Ureter (tissue), 1 donor: ENCODE measurements at places on chromosomes 7 and 10.

GRCh38 chr7:137967143-137968018, 34.5 kb downstream of the CREB3L2 start:
- DNase-seq = no peak

DNA sequence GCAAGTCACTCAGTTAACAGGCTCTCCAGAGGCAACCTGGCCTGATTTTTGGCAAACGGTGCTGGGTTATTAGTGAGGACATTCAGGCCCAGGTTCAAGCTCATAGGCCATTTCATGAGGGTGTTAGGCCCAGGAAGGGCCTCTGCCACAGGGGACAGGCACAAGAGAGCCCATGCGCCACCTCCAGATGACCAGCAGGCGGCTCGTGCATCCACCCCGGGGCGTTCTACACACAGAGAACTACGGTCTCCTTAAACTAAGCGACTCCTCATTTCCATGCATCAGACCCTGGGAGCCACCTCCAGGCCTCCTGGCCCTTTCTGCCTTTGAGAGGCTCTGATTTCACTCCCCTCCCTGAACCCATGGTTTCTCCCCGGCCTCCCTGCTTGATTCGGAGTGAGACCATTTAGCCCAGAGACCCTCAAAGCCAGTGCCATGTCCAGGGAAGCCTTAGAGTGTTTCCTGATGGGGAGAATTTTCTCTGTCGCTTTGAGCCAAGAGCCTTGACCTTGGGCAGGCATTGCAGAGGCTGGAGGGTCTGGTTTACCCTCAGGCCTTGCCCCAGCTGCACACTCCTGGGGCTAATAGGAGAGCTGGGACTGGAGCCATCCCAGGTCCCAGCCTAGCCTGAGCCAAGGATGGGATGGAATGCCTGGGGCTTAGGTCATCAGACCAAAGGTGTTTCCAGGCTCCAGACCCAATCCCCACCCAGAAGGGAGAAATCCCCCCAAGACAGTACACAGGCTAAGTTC, 188.0 kb downstream of the GRID1 start:
- no peak for DNase-seq

GRCh38 chr10:86344714-86345161, 21.9 kb downstream of the GRID1 start:
- no peak for DNase-seq

DNA sequence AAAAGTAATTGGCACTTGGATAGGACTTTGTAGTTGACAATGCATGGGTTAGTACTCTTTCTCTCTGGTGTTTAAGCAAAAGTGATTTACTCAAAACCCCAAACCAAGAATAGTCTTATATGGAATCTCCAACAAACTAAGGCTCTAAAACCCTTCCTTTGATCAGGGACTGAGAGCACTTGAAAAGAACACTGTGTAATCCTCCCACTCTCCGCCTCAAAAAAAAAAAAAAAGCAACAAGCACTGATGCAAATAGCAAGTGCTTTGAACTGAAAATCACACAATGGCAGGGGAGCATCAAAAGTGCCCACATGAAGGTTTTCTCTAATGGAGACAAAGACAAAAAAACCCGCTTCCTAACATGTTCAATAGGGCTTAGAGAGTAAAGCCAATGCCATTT, 467.9 kb upstream of the AUTS2 start:
- no peak for DNase-seq

- no peak for DNase-seq
Measured at GRCh38 chr10:20647756-20648155, 249.4 kb downstream of the NEBL start.

GRCh38 chr10:73796766-73797165, 11.4 kb downstream of the ZSWIM8 start:
- DNase-seq = no peak
